Esophagus muscularis mucosa (tissue), 4 donors: ENCODE measurements at places on chromosomes 2 and 18. TPM values are rescaled to one million over a fixed set of nuclear protein-coding genes. Genes with fewer than 3 reads are reported as not detected.

- no peaks in the 10 kb centered on the region for H3K4me1 ChIP-seq
- H3K27ac ChIP-seq = no peak overlapping the region
- no peak overlapping the region for H3K4me3 ChIP-seq
- DNase-seq = no peak
- H3K36me3 ChIP-seq = peaks cover 41% of the 10 kb centered on the region
- no peaks in the 10 kb centered on the region for H3K27me3 ChIP-seq
Observed at GRCh38 chr2:11814979-11815510, 68.6 kb downstream of the LPIN1 start.

DNA sequence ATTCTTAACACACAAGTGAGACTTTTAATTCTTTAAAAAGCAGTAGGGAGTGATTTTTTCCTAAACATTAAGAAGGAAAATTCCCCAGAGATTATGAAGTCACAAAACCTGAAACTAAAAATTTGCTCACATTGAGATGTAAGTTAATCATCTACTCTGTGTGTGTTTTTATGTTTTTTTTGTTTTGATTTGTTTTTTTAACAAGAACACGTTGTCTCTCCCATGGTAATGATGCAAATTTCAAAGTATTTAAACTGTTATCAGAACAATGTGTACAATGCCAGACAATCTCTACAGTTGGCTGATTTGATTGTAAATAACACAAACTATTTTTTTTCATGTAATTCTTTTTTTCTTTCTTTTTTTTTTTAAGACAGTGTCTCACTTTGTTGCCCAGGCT lies 71.5 kb downstream of the COLEC12 start:
- no peaks in the 10 kb centered on the region for H3K36me3 ChIP-seq
- no peak for DNase-seq
- peaks cover 37% of the 10 kb centered on the region for H3K4me1 ChIP-seq
- H3K27me3 ChIP-seq = no peaks in the 10 kb centered on the region

DNAJC5G gene
- not detected for total RNA-seq

DNA sequence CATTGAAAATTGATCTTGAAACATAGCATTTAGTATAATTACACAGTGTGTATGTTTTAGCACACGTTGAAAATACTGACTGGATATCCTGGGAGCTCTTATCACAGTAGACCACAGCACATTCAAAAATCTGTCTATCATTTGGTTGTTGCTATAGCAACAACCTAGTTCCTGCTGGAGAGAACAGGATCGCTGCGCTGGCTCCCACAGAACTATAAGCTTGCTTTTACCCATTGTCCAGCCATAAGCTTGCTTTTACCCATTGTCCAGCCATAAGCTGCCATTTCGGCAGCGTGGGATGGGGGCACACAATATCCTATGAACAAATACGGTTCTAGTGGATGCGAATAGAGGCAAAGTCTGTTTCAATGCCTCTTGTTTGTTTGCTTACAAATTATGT lies 70.4 kb upstream of the ST6GAL2 start:
- H3K4me3 ChIP-seq = no peak overlapping the region
- no peak for DNase-seq
- H3K4me1 ChIP-seq = no peaks in the 10 kb centered on the region
- H3K27me3 ChIP-seq = no peaks in the 10 kb centered on the region

DNA sequence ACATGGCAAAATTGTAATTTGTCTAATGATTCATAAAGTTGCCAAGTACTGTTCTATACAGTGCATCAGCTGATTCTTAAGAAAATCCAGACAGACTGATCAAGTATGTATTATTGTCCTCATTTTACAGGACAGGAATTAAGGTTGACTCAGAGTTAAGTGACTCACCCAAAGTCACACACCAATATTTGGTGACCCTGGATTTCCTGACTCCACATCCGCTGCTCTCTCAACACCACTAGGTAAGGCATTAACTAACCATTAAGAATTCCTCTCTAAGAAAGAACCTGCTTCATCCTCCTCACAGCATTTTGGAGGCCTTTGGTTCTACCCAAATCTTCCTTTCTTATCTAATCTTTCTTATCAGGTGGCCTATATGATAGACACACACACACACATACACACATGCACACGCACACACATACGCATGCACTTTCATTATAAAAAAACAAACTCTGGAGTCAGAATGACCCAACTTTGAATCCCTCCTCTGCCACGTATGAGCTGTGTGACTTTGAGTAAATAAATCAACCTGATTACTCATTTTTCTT lies 150.8 kb downstream of the ANKRD44 start:
- H3K4me3 ChIP-seq = no peak overlapping the region
- no peak for DNase-seq
- peak overlapping the region; percentile 59 for H3K27ac ChIP-seq
- no peaks in the 10 kb centered on the region for H3K36me3 ChIP-seq
- H3K4me1 ChIP-seq = peaks cover 5% of the 10 kb centered on the region

PLB1 gene
- 6.6 TPM for total RNA-seq

GRCh38 chr2:179044500-179044899 lies 5.4 kb downstream of the CCDC141 start:
- no peak overlapping the region for H3K27ac ChIP-seq
- H3K36me3 ChIP-seq = no peaks in the 10 kb centered on the region
- no peak for DNase-seq

IL37 gene
- total RNA-seq = not detected

GRCh38 chr2:70806013-70806412 lies 14.4 kb downstream of the CLEC4F start:
- no peaks in the 10 kb centered on the region for H3K27me3 ChIP-seq
- H3K36me3 ChIP-seq = no peaks in the 10 kb centered on the region
- no peak overlapping the region for H3K27ac ChIP-seq
- no peak overlapping the region for H3K4me3 ChIP-seq
- no peaks in the 10 kb centered on the region for H3K4me1 ChIP-seq

WNT10A gene
- not detected for total RNA-seq

BCL2L11 gene
- total RNA-seq = 16.6 TPM

ONECUT2 gene
- not detected for total RNA-seq

- no peak overlapping the region for H3K4me3 ChIP-seq
- DNase-seq = no peak
- no peaks in the 10 kb centered on the region for H3K27me3 ChIP-seq
- no peaks in the 10 kb centered on the region for H3K36me3 ChIP-seq
- H3K4me1 ChIP-seq = peaks cover 75% of the 10 kb centered on the region
- H3K27ac ChIP-seq = peak overlapping the region; percentile 90
Observed at GRCh38 chr2:55107436-55107835, 57.2 kb upstream of the RTN4 start.

NDC80 gene
- total RNA-seq = 0.42 TPM

CDH2 gene
- total RNA-seq = 10.9 TPM

DNA sequence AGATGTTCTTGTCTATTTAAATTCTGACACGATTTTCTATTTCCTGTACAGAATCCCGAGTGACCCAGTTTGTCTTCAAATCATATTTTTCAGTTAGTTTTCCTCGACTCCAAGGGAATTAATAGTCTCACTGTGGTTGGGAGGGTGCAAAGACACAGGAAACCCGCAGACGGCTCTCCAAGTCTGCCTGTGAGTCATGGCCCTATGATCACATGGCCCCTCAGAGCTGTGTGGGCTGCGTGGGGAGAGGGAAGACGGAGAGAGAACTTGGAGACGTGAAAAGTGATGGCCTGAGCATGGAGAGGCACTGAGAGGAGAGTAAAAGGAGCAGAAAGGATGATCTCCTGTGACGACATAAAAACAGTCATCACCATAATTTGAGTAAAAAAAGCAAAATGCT lies 989.9 kb downstream of the DCDC2C start:
- no peak overlapping the region for H3K4me3 ChIP-seq
- no peaks in the 10 kb centered on the region for H3K27me3 ChIP-seq
- H3K4me1 ChIP-seq = no peaks in the 10 kb centered on the region

SPATA3 gene
- not detected for total RNA-seq

DNA sequence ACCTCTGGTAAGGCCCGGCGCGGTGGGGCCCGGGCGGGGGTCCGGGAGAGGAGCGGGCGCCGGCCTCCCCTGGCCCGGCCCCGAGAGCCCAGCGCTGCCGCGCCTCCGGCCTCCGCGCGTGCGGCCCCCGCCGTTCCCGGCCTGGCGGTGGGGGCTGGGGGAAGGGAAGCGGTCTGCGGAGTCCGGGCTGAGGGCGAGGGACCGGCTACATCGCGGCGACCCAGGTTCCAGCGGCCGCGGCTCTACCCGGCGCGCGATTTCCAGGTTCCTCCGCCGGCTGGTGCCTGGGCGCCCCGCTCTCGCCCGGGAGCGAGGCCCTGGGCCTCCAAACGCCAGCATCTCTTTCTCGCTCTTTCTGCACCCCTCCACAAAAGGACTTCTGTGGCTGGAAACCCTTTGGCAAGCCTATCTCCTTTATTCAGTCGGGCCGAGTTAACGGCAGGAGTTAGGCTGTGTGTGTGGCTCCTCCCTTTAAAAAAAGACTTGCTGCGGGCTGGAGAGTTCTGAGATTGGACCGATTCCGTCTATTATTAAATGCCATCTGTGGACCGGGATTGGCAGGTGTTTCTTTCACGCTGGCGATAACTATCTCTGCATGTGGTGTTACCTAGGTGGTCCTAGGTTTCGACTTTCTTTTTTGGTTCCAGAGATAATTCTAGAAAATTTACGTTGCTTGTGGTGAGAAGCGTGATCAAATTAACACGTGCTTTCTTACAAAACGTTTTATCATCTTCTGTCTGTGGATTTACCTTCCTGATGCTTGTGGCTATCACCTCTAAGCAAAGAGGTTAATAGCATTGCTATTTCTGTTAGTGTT lies 592 bp downstream of the ME2 start:
- peak overlapping the region; percentile 97 for H3K27ac ChIP-seq
- no peaks in the 10 kb centered on the region for H3K36me3 ChIP-seq
- H3K4me3 ChIP-seq = peak overlapping the region; percentile 78

CCBE1 gene
- 2.9 TPM for total RNA-seq

DNA sequence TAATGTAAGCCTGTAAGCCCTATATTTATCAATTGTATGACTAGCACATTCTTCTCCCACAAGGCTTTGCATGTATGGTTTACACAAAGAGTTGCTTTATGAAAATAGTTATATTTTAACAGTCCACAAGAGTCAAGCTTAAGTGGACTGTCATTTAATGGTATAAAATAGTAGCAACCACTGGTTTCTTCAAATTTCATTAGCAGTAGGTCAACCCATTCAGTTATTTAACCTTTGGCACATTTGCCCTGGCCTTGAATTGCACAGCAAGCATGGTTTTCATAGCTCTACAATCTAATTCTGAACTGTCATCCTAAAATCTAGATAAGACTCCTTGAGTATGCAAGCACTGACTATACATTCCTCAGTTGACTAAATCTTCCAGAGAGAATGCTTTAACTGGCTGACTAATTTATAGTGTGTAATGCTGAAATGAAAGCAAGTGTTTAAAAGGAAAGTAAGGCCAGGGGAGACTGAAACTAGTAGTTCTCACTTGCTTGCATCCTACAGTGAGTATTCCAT lies 1.8 kb downstream of the DPP4 start:
- no peak overlapping the region for H3K4me3 ChIP-seq
- DNase-seq = no peak
- H3K27me3 ChIP-seq = no peaks in the 10 kb centered on the region
- no peak overlapping the region for H3K27ac ChIP-seq

GRCh38 chr2:242054881-242055801 lies 185.6 kb downstream of the RTP5 start:
- no peaks in the 10 kb centered on the region for H3K36me3 ChIP-seq
- no peak overlapping the region for H3K27ac ChIP-seq
- no peak overlapping the region for H3K4me3 ChIP-seq
- no peak for DNase-seq

GRCh38 chr2:8416001-8416571 lies 265.8 kb upstream of the ID2 start:
- H3K4me3 ChIP-seq = no peak overlapping the region
- H3K4me1 ChIP-seq = peaks cover 8% of the 10 kb centered on the region
- no peak overlapping the region for H3K27ac ChIP-seq
- H3K27me3 ChIP-seq = no peaks in the 10 kb centered on the region

DNA sequence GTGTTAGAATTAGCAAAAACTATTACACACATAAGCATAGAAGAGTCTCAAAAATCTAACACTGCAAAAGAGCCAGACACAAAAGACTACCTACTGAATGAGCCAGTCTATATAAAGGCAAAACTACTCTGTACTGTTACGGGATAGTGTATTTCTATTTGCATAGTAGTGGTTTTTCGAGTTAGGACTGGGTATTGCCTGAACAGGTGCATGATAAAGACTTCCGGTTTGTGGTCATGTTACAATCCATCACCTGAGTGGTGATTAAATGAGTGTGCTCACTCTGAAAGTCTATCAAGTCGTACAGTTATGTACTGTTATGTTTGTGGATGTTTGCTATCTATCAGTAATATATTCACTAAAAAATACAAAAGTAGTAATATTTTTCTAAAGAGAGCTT lies 523.3 kb upstream of the SYT4 start:
- DNase-seq = no peak
- no peak overlapping the region for H3K4me3 ChIP-seq
- H3K36me3 ChIP-seq = no peaks in the 10 kb centered on the region
- no peaks in the 10 kb centered on the region for H3K27me3 ChIP-seq
- H3K4me1 ChIP-seq = no peaks in the 10 kb centered on the region
- H3K27ac ChIP-seq = no peak overlapping the region

GRCh38 chr2:39686456-39686855 lies 20.7 kb downstream of the TMEM178A start:
- peak; percentile 64 for DNase-seq
- no peaks in the 10 kb centered on the region for H3K4me1 ChIP-seq

NOSTRIN gene
- total RNA-seq = 21.4 TPM

- DNase-seq = no peak
- H3K4me3 ChIP-seq = no peak overlapping the region
- H3K27ac ChIP-seq = no peak overlapping the region
- H3K27me3 ChIP-seq = no peaks in the 10 kb centered on the region
- H3K4me1 ChIP-seq = no peaks in the 10 kb centered on the region
Observed at GRCh38 chr2:1585635-1586034, 158.7 kb downstream of the PXDN start.

CLEC4F gene
- total RNA-seq = 0.42 TPM

CEBPZOS gene
- 25.2 TPM for total RNA-seq

- H3K27me3 ChIP-seq = no peaks in the 10 kb centered on the region
- no peak overlapping the region for H3K27ac ChIP-seq
- no peaks in the 10 kb centered on the region for H3K36me3 ChIP-seq
Observed at GRCh38 chr2:150571121-150571520, 83.7 kb upstream of the RND3 start.

DNA sequence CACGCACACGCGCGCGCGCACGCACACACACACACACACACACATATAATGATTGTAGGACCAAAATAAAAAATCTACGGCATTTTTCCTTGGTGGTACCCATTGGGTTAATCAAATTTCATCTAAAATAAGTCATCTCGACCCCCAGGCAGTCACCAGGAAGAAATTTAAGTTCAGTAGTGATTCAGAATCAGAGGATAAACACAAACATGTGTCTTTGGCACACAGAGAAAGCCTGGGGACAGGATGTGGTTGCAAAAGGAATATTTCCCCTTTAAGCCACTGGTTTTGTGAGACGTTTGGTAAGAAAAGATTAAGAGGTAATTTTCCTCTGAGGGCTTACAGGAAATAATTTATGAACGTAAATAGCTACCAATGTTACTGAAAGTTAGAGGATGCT lies 171.6 kb upstream of the PIEZO2 start:
- no peaks in the 10 kb centered on the region for H3K36me3 ChIP-seq
- no peaks in the 10 kb centered on the region for H3K27me3 ChIP-seq
- H3K4me1 ChIP-seq = no peaks in the 10 kb centered on the region
- H3K27ac ChIP-seq = no peak overlapping the region
- no peak for DNase-seq
- no peak overlapping the region for H3K4me3 ChIP-seq

- H3K4me3 ChIP-seq = peak overlapping the region; percentile 64
- DNase-seq = no peak
- no peaks in the 10 kb centered on the region for H3K36me3 ChIP-seq
- H3K27me3 ChIP-seq = no peaks in the 10 kb centered on the region
- H3K27ac ChIP-seq = peak overlapping the region; percentile 72
- peaks cover 24% of the 10 kb centered on the region for H3K4me1 ChIP-seq
Observed at GRCh38 chr2:176554101-176555048, 285.1 kb downstream of the MTX2 start.

GAREM2 gene
- total RNA-seq = 5.5 TPM

CHRNG gene
- total RNA-seq = not detected

TWIST2 gene
- 37.4 TPM for total RNA-seq

SLC35F6 gene
- total RNA-seq = 31.6 TPM

PTH2R gene
- not detected for total RNA-seq
